ENCODE measurements at places on chromosomes 1 and 21.

- no peak for DNase-seq
Measured at GRCh38 chr1:110291241-110292030, 47.7 kb upstream of the RBM15 start.

GRCh38 chr1:26961826-26962225 is 1.6 kb upstream of the KDF1 start:
- DNase-seq = no peak

DNA sequence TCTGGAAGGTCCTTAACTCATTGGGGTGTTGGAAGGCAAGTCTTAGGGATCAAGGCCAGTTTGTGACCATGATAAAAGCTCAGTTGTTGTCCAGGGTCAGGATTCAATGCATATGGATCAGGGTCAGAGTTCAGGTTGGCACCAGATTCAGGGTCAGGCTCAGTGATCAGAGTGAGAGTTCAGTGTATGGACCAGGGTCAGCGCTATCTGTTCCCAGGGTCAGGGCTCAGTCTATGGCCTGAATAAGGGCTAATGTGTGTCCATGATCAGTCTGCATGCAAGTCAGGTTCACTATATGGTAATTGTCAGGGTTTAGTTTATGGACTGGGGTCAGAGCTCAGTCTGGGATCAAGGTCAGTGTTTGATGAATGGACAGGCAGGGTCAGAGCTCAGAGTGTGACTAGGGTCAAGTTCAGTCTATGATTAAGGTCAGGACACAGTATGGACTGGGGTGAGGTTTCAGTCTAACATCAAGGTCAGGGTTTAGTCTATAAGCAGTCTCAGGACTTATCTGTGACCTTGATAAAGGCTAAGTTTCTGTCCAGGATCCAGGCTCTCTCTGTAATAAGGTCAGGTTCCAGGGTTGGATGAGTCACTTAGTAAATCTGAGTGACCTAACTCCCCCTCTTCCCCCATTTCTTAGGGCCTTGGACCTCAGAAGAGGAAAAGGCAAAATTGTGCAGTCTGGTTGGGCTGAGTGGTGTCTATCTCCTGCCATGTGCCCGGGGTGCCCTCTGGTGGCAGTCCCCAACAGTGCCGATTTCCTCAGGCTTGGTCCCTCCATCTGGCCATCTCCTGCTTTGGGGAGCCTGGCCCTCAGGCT is 23.8 kb downstream of the KNCN start:
- peak; percentile 68 for DNase-seq

DNA sequence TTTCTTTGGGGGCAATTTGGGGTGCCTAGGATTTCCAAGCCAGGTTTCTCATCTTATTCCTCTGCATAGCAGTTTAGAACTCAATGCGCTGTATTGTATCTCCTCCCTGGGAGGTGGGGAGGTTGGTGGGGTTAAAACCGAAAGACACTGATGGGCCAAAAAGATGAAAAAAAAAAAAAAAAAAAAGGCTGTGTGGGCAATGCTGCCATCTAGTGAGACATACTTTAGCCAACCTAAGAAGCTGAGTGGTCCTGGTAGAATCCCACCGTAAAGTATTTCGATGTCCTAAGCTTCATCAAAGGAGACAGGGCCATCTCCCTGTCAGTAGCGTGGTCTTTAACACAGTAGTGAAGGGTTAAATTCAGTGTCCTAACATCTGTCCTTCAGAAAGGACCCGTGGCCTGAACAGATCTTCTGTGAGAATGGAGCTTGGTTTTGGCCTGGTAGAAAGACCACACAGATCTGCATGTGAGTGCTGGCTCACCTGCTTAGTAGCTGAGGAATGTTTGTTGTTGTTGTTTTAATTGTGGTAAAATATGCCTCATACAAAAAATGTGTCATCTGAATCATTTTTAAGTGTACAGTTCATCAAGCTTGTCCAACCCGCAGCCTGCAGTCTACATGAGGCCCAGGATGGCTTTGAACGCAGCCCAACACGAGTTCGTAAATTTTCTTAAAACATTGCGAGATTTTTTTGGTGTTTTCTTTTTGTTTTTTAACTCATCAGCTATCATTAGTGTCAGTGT is 226.2 kb downstream of the KIF26B start:
- DNase-seq = no peak

- no peak for DNase-seq
Measured at GRCh38 chr1:102853701-102854187, 254.6 kb downstream of the COL11A1 start.

DNA sequence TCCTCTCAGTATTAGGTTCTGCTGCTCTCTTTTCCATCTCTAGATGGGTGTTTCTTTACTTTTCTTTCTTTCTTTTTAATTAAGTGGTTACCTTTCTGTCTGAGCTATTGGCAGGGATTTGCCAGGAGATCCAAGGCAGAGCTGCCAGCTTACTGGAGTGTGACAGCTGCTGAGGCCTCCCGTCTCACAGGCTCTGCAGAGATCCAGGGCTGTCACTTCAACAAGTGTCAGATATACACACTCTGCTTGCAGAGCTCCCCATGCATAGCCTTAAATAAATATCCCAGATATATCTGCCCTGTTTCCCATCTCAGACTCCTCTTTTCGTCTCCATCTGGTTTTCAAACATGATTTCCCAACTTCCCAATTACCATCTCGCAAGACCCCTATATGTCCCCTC is 124.3 kb downstream of the NOS1AP start:
- DNase-seq = no peak

DNA sequence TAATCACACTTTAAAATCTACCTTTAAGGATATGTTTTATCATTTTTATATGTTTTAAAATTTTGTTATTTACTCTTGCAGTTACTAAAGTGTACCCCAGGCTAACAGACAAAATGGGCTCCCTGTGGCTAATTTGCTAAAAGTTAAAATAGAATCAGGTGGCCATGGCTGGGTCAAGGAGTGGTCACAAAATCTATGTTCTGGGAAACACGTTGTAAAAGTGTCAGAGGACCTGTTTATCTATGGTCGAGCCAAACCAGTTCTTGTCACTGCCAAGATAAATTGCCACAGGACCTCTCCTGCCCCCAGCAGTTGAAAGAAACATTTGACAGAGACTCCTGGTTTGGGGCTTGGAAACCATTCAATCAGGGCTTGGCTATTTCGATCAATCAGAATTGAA is 21.2 kb upstream of the TTLL7 start:
- no peak for DNase-seq

DNA sequence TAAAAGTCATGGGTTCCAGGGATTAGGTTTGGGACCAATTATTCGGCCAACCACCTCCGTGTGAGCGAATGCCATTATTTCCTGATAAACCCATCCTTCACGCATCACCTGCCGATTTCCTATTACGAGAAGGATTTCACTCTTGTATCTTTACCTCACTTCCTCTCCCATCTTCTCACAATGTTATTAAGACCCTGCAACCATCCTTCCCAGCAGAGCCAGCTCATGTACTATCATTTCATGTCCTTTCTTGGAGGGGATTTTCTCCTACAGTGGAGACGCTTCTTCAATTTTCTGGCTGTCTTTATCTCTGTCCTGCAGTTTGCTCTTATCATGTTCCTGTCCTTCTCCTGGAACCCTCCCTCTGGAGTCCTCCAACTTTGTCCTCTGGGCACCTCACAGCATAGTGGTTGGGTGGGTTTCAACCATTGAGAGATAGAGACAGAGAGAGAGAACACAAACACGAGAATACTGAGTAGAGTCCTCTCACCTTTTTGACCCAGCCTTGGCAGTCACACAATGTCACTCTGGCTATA is 192.2 kb downstream of the DYRK1A start:
- no peak for DNase-seq

DNA sequence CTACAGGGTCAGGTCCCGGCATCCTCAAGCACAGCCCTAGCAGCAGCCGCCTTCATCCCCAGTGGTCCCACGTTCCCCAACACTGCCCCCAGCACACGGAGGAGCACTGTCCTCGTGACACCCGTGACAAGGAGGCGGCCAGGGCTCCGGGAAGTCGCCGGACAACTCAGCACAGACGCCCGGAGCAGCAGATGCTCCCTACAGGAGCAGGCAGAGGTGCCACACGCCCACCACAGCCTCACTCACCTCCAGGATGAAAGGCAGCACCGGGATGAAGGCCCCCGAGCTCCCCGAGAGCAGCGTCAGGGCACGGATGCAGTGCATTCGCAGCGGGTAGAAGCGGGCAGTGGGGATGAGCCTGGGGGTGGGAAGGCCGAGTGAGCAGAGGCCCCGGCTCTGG is 8.2 kb downstream of the NOC2L start:
- no peak for DNase-seq

- no peak for DNase-seq
Measured at GRCh38 chr1:48194801-48195200, 27.7 kb upstream of the SLC5A9 start.

DNA sequence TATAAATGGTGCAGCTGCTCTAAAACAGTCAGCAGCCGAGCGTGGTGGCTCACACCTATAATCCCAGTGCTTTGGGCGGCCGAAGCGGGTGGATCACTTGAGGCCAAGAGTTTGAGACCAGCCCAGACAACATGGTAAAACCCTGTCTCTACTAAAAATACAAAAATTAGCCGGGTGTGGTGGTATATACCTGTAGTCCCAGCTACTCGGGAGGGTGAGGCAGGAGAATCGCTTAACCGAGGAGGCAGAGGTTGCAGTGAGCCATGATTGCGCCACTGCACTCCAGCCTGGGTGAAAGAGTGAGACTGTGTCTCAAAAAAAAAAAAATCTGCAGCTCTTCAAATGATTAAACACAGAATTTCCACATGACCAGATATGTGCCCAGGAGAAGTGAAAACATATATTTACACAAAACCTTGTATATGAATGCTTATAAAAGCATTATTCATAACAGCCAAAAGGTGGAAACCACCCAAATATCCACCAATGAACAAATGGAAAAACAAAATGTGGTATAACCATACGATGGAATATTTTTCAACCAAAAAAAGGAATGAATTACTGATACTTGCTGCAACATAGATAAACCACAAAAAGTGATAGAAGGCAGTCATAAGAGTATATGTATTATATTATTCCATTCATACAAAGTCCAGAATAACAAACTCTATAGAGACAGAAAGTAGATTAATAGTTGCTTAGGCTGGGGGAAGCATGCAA is 14.1 kb downstream of the EPS15 start:
- DNase-seq = no peak

GRCh38 chr1:25503551-25504426 is 39.6 kb upstream of the LDLRAP1 start:
- DNase-seq = no peak

GRCh38 chr1:31574749-31575368 is 1.5 kb upstream of the TINAGL1 start:
- no peak for DNase-seq

DNA sequence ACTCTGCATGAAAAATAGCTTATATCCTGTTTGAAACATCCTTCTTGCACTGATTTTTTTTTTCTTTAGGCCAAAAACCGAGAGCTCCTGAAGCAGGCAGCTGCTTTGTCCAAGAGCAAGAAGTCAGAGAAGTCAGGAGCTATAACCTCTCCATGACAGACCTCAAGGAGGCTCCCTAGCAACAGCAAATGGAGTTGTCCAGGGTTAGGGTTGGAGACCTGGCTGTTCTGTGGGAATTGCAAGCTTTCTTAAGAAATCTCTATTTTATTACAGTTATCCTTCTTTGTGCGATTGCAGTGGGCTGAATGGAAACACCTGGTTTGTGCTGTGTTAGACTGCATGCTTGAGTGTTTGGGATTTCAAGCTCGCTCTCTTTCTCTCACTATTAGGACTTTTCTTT is 12.6 kb upstream of the STX12 start:
- peak; percentile 1 for DNase-seq

DNA sequence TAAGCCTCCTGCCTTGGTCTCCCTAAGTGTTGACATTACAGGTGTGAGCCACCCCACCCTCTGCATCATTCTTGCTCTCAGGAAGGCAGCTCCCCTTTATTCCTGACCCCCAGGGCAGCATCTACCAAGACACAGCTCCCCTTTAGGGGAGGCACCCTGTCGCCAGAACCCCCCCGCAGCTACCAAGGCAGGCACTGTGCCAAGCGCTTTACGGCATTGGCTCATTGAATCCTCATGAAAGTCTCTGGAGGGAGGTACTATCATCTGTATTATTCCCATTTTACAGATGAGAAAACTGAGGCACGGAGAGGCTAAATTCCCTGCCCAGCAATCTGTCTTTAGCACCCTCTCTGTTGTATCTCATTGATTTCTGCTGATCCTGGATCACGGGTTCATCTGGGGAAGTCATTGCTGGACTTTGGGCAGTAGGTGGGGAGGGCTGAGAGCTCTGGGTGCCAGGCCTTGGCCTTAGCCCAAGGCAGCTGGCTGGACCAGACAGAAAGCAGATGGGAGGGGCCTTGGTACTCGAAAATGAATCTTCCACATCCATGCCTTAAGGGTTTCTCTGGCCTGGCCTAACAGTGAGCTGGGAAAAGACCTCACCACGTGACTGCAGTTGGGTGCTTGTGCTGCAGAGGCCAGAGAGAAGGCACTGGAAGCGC is 5.9 kb downstream of the PLOD1 start:
- no peak for DNase-seq

GRCh38 chr1:235075048-235075776 is 53.4 kb downstream of the TOMM20 start:
- DNase-seq = peak; percentile 63

GRCh38 chr1:17485281-17485680 is 45.8 kb upstream of the RCC2 start:
- peak; percentile 54 for DNase-seq

DNA sequence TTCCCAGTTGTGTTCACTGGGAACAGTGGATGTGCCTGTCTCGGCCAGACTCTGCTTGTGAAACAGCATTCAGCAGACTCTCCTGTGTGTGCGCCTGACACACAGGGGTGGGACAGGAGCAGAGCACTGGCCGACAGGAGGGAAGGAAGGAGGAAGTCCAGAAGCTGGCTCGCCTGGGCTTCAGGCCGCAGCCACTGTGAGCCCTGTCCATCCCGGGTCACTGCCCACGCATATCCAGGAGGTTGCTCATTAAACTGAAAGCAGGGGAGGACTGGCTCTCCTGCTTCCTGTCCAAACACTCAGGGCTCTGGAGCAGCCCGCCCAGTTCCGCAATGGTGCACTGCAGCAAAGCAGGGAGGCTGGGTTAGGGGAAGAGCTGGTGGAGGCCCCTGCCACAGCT is 218.7 kb upstream of the VAMP3 start:
- no peak for DNase-seq

DNA sequence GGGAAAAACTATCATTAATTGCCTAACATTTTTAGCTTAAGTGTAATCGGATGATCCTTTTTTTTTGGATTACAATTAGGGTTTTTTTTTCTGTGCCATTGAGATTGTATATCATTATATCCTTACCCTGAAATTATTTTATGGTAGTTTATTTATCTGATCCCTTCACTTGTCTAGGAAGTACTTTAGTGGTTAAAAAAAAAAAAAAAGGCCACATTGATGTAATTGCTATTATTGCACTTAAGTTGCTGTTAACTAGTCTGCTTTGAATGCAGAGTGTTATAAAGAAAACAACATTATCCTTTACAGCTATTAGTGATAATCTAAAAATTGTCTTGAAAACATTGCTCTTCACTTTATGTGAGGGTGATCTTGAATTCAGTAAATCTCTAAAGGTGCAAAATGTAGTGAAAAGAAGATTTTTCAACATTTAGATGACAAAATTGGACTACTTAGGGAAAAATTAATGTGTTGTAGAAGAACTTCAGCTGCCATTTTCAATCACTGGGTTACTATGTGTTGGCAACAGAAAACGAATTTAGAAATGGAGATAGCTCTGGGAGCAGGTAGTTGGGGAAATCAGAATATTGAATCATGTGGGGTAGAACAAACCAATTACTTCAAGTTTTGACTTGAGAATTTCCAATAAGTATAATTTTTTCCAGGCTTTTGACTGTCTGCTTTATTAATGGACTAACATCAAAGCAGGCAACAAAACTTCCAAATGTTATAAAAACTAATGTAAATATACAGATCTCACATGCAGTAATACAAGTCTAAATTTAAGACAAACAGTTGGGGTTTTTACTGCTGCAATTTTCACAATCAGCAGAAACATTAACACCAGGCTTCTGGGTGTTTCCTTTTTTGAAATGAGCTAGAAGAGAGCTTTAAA is 5.0 kb downstream of the ADGRL2 start:
- DNase-seq = no peak

All from T47D (cell line).